Left kidney (tissue), 8 donors: ENCODE measurements at places on chromosomes 7 and 10.

GRCh38 chr10:73997461-73997786, 492 bp upstream of the VCL start:
- DNase-seq, result no peak

DNA sequence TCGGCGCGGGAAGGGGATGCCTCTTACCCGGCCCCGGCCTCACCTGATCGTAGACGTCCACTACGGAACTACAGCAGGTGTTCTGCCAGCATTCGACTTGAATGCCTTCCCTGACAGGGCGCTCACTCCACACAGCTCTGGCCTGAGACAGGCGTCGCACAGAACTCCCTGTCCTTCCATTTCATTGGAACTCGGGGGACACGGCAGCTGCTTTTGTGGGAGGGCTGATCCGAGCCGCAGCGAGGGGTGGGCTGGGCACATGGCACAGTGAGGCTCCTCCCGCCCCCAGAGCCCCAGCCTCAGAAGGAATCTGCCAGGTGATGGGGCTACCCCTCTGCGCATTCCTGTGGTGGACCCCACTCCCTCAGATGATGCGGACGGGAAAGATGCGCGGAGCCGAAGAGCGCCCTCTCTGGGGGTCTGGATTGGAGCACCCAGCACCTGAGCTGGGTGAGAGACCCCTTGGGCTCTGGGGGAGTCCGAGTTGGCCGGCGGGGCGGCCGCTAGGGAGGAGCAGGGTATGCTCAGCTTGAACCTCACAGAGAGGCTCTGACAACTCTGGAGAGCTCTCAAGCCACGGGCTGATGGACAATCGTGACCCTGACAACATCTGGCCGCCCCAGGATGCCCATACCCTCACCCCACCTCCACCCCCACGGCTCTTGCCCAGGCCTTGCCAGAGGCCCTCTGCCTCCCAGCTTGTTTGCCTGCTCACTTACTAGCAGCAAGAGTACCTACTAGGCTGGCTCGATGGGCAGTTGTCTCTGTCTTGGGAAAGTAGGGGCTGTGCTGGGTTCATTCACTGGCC, 36.6 kb downstream of the RASGEF1A start:
- no peak for DNase-seq

DNA sequence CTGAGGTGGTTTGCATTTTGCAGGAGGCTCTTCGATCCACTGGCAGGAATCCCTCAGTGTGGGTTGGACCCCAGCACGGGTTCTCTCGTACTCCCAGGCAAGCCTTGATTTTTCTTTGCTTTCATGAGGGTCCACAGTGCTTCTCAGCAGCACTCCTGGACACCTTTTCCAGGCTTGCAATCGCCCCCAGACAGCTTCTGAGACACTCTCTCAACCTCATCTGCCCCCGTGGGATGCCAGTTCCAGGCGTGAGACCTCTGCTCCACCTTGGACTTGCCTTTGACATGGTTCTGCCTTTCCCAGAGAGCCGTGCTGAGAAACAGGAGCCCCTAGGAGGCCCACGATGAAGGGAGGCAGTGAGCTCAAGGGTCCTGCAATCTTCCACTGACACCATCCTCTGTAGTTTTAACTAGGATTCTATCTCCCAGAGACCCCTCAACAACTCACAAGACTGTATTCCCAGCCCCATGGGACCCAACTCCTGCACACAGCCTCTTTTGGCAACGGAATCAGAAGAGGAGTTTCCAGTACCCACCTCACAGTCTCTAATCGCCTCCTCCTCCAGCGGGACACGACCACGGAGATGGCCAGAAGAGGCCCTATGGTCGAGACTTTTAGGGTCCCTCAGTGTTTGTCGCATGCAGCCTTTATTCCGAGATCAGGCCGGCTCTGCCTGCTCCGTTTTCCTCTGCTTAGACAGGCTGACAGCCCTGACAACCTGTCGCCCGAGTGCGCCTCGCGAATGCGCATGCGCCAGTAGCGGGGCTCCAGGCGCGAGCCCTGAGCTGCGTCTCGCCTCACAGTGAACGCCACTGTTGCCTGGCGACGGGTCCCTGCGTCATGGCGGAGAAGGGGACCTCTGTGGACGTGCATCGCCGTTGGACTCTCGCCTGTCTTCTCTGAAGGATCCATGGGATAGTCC, 26.0 kb upstream of the ZNF273 start:
- peak; percentile 68 for DNase-seq

GRCh38 chr10:96752375-96752774, 32.1 kb upstream of the PIK3AP1 start:
- DNase-seq, result no peak

DNA sequence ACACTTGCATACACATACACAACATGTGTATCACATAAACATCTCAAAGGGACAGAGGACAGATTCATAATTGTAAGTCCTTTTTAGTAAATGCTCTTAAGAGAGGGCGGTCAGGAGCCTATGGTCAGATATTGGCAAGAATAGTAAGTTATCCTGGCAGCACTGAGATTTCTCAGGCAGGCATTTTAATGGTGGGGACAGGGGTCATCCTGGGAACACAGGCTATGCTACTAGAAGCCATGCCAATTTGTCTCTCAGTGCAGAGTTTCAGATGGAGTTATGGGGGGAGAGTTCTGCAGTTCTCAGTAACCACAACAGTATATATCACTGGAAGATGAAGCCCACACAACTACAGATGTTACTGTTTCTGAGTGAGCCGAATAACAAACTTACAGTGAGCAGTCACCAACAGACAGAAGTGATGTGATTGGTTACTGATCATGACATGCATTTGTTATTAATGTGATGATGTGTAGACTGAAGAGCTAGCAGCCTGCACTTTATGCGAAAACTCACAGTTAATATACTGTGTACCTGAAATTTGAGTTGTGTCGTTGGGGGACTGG, 16.4 kb downstream of the ZNF487 start:
- DNase-seq, result no peak

- DNase-seq, result no peak
These were observed 25.4 kb downstream of the RBM33 start for GRCh38 chr7:155669717-155670505.

DNA sequence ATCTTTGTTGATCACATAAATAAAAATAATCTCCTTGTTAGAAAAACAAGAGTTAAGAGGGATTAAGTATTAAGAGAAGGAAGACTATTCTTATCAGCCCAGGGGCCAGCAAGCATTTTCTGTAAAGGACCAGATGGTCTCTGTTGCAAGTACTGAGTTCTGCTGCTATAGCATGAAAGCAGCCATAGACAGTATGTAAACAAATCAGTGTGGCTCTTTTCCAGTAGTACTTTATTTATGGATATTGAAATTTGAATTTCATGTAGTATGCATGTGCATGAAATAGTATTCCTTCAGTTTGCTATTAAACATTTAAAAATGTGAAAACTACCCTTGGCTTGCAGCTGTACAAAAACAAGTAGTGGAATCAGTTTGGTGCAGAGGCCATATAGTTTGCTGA, 81.7 kb downstream of the STK31 start:
- DNase-seq, result no peak

- no peak for DNase-seq
These were observed 231.2 kb upstream of the STK17A start for GRCh38 chr7:43351683-43352082.

GRCh38 chr7:19403691-19404090, 258.5 kb upstream of the FERD3L start:
- DNase-seq, result no peak

- DNase-seq, result no peak
These were observed 112.6 kb downstream of the DGKI start for GRCh38 chr7:137734221-137734620.

- no peak for DNase-seq
These were observed 87.7 kb downstream of the ST7 start for GRCh38 chr7:117041007-117041406.

DNA sequence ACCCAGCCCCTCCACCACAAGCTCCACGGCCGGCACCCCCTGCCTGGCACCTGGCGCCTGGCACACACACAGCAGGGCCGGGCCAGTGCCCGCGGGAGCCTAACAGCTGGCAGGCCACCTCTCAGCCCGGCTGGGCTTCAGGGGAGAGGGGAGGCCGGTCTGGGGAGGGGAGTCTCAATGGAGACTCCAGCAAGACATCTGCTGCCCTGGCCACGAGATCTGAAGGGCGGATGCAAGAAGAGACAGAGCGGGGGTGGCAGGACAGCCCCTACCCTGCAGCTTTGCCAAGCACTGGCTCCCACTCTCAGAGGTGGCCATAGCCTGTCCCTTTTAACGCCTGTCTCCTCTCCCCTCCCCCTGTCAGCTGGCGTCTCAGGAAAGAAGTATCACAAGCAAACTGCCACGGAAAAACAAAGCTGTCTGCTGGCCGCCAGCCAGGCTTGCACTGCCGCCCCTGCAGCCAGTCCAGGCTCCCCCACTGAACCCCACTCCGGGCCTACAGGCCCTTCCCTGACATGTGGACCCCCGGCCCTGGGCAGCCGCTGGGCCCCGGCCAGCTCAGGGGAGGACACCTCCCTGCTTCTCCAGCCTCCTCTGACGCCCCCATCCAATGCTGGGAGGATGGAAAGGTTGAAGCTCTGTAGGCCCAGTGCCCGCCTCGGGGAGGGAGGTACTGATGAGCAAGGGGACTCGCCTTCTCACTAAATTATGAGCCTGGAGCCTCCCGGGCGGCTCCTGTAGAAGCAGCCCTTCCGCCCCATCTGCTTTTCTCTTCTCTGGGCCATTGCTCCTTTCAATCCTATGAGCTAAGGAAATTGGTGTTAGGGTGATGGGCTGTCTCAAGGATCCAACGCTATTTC, 178.4 kb downstream of the ARHGAP12 start:
- DNase-seq, result peak; percentile 61

GRCh38 chr7:109335951-109336350, 766.3 kb downstream of the DNAJB9 start:
- DNase-seq, result no peak

DNA sequence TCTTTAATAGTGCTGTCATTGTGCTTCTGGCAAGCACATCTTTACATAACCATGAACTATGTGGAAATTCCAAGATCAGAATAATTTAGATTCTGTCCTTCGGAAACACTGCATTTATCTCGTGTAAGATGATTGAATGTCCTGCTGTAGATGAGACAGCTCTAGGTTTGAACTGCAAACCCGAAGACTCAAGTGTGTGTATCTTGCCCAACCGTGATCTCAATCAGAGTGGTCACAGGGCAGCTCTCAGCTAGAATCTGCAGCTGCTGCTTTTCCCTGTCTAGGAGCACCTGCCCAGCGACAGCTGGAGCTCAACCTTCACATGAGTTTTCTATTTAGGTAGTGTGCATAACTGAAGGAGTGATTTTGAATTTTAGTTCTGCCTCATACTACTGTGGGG, 17.5 kb upstream of the KIF20B start:
- no peak for DNase-seq

GRCh38 chr7:992709-993607, 10.0 kb downstream of the CYP2W1 start:
- peak; percentile 94 for DNase-seq

- no peak for DNase-seq
These were observed 2.4 kb downstream of the RBM20 start for GRCh38 chr10:110646417-110647135.

DNA sequence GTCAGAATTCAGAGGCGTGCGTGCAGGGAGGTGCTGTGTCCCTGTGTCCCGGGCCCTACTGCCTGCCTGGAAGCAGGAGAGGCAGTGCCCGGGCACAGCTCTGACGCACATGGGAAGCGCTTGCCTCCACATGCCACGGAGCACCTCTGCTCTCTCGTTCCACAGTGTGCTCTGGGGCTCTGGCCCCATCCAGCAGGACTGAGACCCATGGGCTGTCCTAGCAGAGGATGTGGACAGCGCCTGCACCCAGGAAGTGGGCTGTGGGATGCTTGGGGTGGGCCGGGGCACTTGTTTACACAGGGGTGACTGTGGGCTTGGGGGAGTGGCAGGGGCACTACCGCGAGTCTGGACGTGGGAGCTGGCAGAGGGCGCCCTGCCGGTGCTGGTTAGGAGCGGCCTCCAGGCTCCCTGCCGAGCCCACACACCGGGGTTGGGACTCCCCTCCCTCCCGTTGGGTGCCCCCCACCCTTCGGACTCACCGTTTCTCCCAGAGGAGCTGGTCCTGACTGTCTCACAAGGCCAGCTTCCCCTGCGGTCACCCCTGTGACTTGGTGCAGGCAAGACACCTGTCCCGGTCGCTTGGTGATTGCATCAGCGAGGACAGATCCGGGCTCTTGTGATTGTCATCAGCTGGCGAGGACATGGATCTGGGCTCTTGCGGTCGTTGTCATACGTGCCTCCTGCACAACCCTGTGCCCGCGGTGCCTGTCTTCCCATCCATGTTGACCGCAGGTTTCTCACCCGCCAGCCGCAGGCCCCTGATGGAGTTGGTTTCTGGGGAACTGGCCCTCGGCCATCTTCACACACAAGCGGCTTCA, 83.1 kb downstream of the NKX6-2 start:
- DNase-seq, result no peak

GRCh38 chr10:60282771-60283353, 106.8 kb downstream of the ANK3 start:
- no peak for DNase-seq

GRCh38 chr7:136293272-136293671, 316.1 kb upstream of the MTPN start:
- DNase-seq, result no peak

- no peak for DNase-seq
These were observed 9.9 kb downstream of the ZNF365 start for GRCh38 chr10:62384057-62384446.

GRCh38 chr10:33963729-33964128, 629.3 kb upstream of the NRP1 start:
- no peak for DNase-seq

GRCh38 chr7:152959610-152960009, 200.1 kb downstream of the ACTR3B start:
- DNase-seq, result no peak

DNA sequence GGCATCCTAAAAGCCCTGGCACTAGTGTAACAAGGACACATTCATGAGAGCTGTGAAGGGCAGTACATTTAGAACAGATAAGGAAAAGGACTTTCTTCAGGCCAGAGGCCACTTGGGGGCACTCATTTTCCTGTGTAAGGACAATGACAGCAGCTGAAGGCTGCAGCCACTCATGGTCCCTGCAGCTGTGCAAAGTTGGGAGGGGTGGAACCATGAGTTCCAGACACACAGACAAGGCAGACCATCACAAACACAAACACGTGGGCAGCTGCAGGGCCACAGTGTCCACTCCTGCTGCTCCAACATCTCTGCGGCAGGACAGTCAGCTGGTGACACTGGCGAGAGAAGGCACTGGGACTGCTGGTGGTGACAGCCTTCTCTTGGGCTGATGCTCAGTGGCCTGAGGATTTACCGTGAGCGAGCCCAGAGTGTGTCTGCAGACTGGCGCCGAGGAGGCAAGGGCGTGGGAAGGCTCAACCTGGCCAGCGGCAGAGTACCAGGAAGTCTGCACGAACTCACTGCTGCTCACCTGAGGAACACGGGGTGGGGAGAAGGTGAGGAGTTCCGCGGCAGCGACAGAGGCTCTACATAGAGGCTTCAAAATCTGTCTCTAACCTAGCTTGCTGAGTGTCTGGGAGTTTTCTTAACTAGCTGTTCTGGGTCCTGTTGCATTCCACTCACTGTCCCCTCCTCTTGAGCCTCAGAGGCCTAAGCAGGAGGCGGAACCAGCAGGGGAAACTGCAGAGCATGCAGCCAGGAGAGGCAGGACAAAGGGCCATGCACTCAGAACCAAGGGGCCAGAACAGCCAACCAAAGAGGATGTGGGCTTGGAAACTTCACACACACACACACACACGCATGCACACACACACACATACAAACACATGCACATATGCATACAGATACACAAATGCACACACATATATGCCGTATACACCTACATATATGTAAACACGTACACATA, 76.5 kb upstream of the DDC start:
- no peak for DNase-seq
